T47D (cell line): ENCODE measurements at places on chromosomes 16 and 17.

- DNase-seq, result no peak
Measured at GRCh38 chr17:80297996-80298560, 37.4 kb downstream of the RNF213 start.

GRCh38 chr16:70466805-70467076 lies 12.3 kb downstream of the FCSK start:
- no peak for DNase-seq

DNA sequence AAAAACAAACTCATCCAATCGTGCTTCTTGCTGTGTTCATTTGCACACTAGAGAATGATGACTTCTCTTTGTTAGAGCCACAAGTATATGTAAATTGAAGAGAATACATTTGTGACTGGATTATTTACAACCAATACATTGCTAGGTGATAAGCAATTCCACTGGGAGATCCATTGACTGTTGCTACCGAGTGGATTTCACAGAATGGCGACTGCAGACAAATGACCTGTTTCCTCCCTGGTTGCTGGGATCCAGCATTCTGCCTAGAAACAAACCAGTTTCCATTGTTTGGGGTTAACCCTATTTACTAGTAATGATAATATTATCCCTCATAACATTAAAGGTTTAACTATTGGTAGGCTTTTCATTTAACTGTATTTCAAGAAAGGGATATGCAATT lies 36.9 kb upstream of the CPHXL start:
- DNase-seq, result no peak

DNA sequence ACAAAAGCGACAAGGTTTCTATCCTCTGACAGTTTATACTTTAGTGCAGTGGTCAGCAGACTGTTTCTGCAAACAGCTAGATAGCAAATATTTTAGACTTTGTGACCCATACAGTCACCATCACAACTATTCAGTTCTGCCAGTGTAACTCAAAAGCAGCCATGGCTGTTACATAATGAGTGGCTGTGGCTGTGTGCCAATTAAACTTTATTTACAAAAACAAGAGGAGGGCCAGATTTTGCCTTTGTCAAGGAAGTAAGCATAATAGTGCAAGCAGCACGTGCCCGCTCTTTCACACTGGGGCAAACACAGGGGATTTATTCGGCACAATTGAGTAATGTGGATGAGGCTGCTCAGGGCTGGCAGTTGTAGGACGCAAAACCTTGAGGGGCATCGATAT lies 551.5 kb downstream of the MAF start:
- DNase-seq, result no peak

DNA sequence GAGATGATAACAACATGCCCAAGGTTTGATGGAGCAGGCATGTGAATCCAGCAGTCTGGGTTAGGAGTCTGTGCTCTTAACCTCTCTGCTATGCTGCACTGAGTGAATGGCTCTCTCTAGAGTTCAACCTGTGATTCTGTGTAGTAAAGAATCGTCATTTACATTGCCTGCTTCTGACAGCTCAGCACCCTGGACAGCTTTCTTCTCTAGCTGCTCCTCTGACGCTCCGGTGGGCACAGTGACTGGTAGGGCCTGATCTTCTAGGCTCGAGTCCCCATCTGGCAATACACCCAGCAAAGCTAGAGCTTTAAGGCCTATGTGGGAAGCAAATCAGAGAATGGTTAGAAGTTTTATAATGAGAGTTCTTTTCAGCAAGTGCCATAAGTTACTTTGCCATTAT lies 85.3 kb upstream of the ATP2A3 start:
- DNase-seq, result no peak
